ENCODE measurements at places on chromosomes 7 and 10.

- peak; percentile 83 for DNase-seq
Observed at GRCh38 chr10:118669020-118669791, 73.8 kb upstream of the PRLHR start.

- no peak for DNase-seq
Observed at GRCh38 chr7:90430614-90431460, 27.6 kb downstream of the CLDN12 start.

GRCh38 chr10:86708783-86709380, 40.6 kb downstream of the LDB3 start:
- DNase-seq = no peak

GRCh38 chr7:69782917-69783684, 184.8 kb downstream of the AUTS2 start:
- DNase-seq = peak; percentile 70

Data from astrocyte of the spinal cord (primary cell).